Muscle of back (tissue), 13 donors: ENCODE measurements at places on chromosomes 6 and 20. TPM values are rescaled to one million over a fixed set of nuclear protein-coding genes. Genes with fewer than 3 reads are reported as not detected.

DNA sequence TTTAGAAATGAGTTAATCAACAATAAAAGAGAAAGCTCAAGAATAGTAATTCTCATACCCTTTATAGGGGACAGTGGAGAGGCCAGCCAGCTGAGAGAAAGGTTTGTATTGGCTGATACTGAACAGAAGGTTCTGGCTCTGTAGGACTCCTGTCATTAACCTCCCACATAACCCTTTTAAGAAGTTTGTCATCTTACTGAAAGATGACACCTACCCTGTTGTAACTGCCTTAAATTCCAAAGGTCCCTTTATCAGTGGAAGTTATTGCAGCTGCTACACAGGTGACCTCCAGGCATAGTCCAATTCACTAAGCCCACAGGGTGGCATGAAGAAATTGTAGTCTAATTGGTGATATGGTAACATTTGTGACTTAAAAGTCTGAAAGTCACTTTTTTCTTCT is 790.1 kb downstream of the TENT5A start:
- DNase-seq, result no peak

GRCh38 chr6:79911992-79912391 is 35.4 kb downstream of the ELOVL4 start:
- no peak for DNase-seq

DNA sequence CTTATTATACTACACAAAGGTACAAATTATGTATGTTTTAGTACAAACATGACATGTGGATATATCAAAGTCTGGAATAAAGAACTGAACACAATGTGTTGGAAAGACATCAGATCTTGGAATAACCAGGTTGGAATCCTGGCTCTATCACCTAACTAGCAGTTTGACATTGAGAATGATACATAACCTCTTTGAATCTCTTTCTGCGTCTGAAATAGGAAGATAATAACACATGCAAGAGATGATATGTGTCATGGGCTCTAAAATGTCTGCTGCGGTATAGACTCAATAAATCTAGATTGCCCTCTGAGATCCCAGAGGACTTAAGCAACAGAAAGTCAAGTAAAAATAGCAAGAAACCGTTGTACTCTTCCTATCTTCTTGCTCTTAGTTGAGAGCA is 66.8 kb upstream of the CCN2 start:
- DNase-seq, result no peak

DNA sequence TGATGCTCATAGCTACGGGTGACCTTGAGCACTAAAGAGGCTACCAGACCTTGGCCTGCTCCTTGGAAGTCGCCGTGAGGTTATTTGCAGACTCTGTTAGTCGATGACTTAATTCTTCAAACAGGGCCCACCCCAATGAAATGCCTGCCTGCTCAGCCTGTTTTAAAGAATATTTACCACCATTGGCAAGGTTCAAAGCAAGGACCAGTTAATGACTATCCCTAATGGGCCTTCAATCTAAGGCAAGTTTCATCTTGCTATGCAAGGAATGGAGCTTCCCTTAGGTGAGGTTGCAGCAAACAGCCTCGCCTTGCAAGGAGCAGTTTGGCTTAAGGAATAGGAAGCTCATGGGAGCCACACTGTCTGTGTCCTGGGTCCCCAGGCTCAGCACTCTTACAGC is 22.9 kb upstream of the SPO11 start:
- DNase-seq, result no peak

DNA sequence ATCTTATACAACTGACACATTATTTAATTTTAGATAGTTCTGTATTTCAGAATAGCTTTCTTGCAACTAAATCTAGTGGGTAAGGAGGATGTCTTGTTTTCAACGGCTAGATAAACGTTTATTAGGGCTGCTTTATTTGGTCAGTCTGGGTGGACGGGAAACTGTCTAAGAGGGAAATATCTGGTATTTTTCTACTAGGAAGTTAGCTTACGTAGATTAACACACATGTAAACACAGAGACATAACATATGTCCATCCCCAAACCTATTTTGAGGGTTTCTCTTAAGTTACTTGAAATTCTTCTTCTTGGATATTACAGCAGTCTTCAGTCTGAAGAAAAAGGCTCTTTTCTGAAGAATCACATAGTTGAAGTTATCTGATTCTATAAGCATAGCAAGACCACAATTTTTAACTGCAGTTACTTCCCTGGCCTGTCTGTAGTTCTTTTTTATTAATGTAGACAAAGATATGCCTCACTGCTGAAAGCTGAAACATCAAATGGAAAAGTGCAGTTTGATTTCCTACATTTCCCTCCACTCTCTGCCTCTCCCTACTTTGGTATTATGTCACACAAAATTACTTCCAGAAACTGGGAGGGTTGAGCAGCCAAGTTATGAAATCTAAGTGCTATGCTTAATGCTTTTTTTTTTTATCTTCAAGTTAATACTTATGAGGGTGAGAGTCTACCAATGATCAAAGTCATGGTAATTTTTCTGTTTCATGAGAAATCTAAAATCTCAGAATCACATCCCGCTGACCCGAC is 37.4 kb downstream of the PLAGL1 start:
- DNase-seq, result no peak

- DNase-seq, result no peak
These were observed 7.6 kb downstream of the SRSF12 start for GRCh38 chr6:89110284-89110683.

DNA sequence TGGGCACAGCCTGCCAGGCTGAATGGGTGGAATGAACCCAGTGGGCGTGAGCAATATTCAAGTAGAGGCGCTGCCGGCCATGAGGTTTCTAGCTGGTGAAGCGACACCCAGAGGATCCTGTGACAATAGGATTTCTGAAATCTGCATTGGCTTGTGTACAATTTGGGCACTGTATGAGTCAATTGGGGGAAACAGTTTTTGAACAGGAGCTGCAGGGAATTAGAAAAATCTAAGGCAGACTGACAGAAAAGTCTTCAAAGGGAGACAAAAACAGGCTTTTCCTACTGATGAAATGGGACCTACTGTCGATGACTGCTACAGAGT is 148.8 kb upstream of the PROKR2 start:
- no peak for DNase-seq

DNA sequence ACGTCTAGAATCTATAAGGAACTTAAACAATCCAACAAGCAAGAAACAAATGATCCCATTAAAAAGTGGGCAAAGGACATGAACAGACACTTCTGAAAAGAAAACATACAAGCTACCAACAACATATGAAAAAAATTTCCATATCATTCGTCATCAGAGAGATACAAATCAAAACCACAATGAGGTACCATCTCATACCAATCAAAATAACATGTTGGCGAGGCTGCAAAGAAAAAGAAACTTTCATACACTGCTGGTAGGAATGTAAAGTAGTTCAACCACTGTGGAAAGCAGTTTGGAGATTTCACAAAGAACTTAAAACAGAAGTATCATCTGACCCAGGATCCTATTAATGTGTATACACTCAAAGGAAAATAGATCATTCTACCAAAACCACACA is 243.9 kb upstream of the RUNX2 start:
- DNase-seq, result no peak

DNA sequence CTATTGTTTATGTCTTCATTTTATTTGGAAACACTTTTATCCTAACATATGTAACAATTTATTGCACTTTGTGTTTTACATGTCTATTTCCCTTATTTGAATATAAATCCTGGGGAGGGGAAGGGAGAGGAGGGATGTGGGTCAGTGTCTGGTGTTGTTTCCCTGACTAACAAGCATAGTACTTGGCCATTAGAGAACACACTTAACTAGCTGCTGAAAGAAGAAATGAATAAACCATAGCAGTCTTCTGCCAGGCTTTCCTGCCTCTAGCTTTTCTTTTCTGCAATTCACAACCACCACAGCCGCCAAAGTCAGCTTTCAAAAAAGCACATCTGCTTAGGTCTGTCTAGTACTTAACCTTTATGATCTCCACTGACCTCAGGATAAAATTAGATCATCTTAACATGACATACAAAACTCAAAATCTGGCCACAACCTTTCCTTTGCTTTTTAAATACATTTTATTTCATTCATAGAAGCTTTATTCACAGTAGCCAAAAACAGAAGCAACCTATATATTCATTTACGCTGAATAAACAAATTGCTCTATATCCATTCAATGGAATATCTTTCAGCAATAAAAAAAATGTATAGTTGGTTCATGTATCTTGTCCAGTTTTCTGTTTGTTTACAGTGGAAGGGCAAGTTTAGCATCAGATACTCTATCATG is 16.3 kb downstream of the PDSS2 start:
- no peak for DNase-seq

- DNase-seq, result no peak
These were observed 32.5 kb upstream of the IYD start for GRCh38 chr6:150336299-150336698.

DNA sequence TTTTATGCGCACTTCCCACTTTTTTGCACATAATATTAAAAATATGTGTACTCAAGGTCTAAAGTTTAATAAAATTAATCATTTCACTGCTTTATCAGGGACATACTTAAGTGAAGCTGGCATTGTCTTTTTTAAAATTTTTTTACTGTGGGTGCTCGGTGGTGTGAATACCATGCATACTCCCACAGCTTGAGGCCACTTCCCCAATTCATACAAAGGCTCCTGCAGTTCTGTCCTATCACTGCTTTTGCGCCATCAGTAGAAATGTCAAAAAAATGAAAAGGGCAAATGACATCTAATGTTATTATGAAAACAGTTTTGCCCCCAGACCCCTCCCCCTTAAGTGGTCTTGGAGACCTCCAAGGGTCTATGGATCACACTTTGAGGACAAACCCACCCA is 464.1 kb upstream of the ARID1B start:
- DNase-seq, result no peak

DNA sequence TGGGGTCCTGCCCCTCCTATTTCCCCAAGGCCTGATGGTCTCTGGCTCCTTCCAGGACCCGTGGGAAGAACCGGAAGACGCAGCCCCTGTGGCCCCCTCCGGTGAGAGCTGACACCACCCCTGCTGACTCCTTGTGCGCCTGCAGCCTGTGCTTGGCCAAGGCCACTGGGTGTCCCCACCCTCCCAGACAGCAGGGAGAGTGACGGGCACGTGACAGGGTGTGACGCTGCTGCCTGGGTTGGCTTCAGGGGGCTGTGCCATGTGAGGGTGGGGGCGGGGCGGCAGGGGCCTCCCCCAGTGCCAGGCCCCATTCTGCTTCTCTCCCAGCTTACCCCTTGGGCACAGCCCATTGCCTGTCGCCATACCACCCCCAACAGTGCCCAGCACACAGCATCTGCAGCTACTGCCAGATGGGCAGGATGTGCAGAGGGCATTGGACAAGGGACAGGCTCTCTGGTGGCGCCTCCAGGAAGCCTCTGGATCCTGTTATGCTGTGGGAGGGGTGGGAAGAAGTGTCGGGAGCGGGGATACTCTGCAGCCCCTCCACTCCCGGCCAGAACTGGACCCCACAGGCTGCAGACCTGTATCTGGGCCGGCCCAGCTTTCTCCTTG is 2.9 kb downstream of the BIRC7 start:
- DNase-seq, result no peak

DNA sequence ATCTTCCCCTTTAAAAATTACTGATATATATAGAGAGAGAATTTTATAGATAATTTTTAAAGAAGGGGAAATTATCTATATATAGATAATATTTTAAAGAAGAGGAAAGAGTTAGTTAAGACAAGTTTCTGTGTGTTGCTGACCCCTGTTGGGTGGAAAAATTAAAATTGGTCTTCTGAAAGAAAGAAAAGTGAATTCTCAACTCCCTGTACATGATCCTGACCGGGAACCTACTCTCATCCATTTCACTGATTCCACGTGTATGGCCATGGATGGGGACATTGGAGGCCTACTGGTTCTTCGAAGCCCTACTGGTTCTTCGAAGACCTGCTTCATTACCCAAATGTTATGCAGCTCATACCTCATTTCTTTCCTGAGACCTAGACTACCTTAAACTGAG is 53.0 kb upstream of the TCF21 start:
- no peak for DNase-seq

GRCh38 chr6:166633732-166634535 is 6.9 kb upstream of the RPS6KA2 start:
- no peak for DNase-seq

GRCh38 chr20:1945134-1945618 is 48.7 kb downstream of the PDYN start:
- DNase-seq, result no peak

The RUNX2 gene
- 1.4 TPM for polyA plus RNA-seq

The TP53INP2 gene
- polyA plus RNA-seq, result 8.6 TPM

The PCMT1 gene
- polyA plus RNA-seq, result 73.4 TPM

The HMGN3 gene
- polyA plus RNA-seq, result 160 TPM

The HCRTR2 gene
- not detected for polyA plus RNA-seq

The GMDS gene
- polyA plus RNA-seq, result 12.9 TPM

The SLC44A4 gene
- polyA plus RNA-seq, result 0.24 TPM
